ENCODE measurements at places on chromosomes 12 and 14.

DNA sequence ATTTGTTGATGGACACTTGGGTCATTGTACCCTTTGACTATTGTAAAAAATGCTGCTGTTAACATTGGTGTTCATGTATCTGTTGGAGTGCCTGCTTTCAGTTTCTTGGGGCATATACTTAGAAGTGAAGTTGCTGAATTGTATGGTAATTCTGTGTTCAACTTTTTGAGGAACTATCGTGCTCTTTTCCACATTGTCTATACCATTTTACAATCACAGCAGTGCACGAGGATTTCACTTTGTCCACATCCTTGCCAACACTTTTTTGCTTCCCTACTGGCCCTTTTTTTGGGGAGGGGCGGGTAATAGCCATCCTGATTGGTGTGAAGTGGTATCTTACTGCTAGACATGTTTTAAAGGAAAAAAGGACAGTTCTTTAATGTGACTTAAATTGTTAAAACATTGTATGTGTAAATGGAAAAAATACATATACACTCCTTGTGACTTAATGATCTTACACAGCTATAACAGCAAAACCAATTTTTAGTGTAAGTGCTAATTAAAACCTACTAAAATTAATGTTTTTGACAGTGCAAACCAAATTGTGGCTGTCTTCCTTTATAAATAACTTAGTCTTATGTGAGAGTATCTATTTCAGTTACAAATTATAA is 52.7 kb downstream of the WNK1 start:
- DNase-seq: no peak

- DNase-seq: no peak
Observed at GRCh38 chr14:94124582-94125377, 4.6 kb downstream of the IFI27L2 start.

DNA sequence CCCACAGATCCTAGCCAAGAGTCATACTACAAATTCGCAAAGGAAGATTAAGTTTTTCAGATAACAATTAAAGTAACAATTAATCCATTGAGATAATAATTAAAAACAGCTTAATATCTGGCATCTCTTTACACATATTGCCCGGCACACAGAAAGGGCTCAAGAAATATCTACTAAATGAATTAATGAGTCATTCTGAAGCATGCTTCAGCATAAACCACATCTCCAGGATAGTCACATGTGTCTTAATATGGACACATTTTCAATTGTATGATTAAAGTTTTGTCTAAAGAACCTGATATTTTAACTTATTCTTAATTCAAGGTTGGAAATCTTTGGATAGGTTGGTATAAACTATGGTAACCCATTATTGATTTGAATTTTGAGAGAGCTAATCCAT is 9.6 kb downstream of the ITPR2 start:
- DNase-seq: no peak

GRCh38 chr12:47328831-47329545 is 249.2 kb upstream of the AMIGO2 start:
- no peak for DNase-seq

DNA sequence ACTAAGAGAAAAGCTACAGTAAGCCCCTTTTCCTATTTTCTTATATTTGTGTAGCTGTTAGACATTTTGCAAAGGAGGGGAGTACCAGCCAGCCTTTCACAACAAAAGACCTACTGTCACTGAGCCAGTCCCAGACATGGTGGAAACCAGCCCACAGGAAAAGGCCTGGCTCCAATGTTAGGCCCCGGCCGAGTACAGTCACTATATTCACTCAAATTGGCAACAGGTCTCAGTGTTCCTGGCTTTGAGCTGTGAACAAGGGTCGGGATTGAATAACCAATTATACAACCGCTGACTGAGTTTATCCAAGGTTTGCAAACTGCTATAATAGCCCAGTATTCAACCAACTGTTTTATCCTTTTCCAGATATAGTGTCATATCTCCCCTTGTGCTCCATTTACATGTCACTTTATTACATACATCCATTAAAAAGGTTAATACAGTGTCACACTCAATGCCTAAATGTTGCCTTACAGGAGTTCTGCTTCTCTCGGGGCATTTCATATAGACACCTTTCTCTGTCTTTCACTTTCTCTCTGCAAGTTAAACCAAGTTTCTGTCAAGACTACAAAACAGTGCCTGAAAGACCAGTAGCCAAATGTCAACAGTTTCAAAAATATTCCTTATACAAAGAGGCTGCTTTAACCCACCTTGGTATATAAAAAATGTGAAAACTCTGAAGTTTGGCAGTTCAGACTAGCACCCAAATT is 178.1 kb downstream of the SOX5 start:
- no peak for DNase-seq

- DNase-seq: no peak
Observed at GRCh38 chr12:26122061-26122680, 2.7 kb downstream of the BHLHE41 start.

GRCh38 chr14:20578325-20578724 is 9.5 kb downstream of the RNASE11 start:
- DNase-seq: no peak

DNA sequence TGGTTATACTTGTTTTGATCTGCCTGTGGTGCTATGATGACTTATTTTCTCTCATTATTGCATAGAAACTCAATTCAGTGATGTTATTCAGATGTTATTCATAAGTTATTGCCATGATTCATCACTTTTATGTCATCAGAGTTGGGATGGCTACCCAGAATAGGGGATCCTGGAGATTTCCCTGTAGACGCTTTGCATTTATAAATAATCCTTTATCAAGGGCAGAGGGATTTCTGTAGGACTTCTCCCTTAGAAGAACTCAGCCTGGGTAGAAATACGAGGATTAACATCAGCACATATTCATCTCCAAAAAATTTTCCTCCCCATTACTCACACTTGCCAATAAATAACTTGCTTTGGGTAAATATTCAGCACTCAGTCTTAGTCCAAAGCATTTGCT is 4.9 kb downstream of the GPRC5A start:
- no peak for DNase-seq

DNA sequence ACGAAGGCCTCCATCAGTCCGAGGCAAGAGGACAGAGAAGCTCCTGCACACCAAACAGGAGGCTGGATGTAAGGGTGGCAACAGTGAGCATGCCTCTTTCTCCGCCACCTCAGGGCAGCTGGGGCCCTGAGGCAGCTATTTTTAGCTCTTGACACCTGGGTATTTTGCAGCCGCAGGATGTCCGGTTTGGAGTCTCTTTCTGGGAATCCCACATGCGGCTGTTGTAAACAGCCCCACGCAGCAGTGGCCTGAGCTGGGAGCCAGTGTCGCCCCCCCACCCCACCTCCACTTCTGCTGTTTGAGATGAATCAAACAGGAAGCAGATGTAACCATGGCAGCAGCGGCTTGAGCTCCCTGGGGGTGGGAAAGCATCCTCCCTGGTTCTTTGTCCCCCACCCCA is 11.7 kb downstream of the HDAC7 start:
- DNase-seq: no peak

DNA sequence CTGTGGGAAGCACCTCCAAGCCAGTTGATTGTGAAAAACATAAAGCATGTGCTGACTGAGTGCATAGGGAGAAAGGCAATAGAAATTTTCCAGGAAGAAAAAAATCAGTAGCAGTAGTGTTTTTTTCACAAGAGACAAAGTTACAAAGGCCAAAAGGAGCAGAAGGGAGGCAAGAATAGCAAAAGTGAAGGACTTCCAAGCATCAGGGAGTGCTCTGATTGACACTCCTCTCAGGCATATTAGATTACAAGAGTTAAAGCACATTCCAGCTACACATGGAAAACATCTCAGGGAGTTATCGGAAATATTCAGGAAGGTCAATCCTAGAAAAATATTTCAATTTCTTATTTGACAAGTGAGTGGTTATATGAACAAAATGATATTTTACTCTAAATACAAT is 508.0 kb downstream of the MDGA2 start:
- no peak for DNase-seq

- DNase-seq: no peak
Observed at GRCh38 chr12:86788661-86789060, 532.5 kb upstream of the MGAT4C start.

DNA sequence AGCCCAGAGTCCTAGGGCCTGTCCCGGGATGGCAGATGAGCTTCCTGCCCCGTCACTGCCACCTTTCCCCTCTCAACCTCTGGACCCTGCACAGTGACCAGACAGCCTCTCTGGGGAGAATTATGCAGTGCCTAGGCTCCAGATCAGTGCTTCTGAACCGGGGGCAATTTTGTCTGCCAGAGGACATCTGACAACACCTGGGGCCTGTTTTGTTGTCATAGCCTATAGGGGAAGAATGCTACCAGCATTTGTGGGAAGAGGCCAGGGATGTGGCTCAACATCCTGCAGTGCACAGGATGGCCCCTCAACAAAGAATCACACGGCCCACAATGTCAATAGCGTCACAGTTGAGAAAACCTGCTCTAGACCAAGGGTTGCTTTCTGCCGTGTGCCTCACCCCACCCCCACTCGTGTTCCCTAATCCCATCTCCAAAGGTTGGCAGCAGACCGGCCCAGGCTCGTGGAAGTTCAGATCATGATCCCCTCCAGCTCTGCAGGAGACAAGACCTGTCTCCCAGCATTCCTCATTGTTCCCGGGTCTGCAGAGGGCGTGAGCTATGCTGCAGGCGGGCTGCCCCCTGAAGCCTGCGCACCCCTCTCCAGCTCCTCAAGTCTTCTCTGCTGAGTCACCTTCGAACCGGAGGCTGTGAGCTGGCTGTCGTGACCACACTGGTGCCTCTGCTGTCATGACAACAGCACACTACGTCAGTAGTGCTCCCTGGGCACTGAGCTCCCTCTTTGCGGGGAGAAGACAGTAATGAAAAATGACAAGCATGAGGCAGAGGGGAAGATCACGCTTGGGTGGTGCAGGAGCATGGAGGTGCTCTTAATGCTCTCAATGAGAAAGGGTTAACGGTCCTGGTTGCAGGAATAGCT is 2.0 kb upstream of the GAPDH start:
- no peak for DNase-seq

DNA sequence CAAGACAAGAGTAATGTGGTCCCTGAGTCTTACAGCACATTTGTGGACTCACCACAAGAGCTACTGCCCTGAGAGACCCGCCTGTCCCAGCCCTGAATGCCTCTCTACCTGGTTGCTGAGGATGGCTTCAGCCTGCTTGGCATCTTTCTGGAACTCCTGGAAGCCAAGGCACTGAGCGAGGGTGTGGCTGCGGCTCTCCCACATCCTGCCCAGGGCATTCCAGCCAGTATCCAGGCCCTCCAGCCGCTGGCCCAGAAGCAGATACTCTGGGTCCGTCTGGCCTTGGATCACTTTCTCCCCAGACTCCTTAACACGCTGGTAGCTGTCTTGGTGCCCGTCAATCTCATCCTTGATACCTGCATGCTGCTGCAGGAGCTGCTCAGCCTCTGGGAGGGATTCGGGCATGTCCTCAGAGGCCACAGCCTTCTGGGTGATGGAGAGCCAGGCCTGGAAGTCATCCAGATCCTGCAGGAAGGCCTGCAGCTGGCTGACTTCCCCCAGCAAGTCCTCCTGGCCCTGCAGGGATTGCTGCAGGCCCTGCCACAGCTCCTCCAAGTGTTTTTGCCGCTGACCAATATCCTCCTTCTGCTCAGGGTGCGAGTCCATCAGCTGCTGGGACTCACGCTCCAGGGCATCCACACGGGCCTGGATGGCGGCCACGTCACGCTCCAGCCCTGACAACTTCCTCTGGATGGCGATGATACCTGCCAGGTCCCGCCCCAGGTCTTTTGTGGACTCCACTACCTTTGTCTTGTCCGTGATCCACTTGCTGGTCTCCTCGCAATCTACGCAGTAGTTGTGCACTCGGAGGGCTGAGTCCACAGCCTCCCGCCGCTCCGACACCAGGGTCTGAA is 82.3 kb downstream of the PLEKHG3 start:
- DNase-seq: no peak

- no peak for DNase-seq
Observed at GRCh38 chr12:30930238-30930637, 3.7 kb downstream of the TSPAN11 start.

DNA sequence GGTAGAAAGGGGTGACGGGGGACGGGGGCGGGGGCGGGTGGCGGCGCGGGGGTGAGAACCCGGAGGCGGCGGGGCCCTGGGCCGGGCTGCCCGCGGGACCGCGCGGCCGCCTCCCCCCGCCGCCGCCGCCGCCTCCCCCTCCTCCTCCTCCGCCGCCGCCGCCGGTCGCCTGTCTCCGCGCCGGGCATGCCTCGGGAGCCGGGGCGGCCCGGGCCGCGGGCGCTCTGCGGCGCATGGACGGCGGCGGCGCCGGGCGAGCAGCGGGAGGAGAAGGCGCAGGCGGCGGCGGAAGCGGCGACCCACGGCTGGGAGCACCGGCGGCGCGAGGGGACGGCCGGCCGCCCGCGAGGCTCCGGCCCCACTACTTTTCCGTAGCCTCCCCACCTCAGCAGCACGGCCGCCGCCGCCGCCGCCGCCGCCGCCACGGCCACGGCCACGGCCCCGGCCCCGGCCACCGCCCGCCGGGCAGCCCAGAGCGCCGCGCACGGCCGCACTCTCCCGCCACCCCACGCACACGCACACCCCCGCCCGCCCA is at the start of gene NPAS3:
Gene NPAS3 (plus strand): TSS at position 161 of the 535 bp plus-strand sequence.
- no peak for DNase-seq

- no peak for DNase-seq
Observed at GRCh38 chr14:29823816-29824215, 103.8 kb downstream of the PRKD1 start.

- DNase-seq: peak; percentile 50
Observed at GRCh38 chr12:48995086-48995879, 3.9 kb downstream of the DDN start.

DNA sequence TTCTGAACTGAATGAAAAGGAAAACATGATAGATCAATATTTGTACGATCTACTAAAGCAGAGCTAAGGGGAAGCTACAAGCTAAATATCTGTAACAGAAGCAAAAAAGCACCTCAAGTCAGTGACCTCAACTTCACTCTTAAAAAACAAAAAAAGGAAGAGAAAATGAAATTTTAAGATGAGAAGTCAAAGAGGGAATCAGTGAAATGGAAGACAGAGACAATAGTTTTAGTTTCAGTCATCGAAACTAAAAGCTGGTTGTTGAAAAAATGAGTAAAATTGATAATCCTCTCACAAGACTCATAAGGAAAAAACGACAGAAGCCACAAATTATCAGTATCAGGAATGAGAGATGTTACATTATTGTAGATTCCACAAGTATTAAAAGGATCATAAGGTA is 11.9 kb upstream of the SLC2A13 start:
- no peak for DNase-seq

GRCh38 chr12:116471544-116471943 is 87.6 kb upstream of the MAP1LC3B2 start:
- DNase-seq: no peak

GRCh38 chr14:100128688-100129087 is 30.8 kb downstream of the DEGS2 start:
- DNase-seq: no peak

- no peak for DNase-seq
Observed at GRCh38 chr14:39912192-39913100, 480.2 kb upstream of the FBXO33 start.

DNA sequence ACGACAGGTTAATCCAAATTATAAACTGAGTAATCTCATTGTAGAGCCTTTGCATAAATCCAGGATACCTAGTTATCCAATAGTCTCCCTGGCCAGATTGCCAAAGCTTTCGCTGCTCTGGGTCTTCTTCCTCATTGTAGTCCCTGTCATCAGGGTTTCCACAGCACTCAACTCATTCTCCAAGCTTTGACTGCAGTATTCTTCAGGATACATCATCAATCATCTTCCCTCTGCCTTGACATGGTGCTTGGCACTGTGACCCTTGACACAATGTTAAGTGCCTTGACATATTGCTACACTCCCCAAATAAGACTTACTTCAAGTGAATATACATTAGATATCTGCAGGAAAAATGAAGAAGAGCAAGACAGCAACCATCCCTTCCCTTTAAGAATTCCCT is 60.1 kb upstream of the RESF1 start:
- no peak for DNase-seq

GRCh38 chr12:12474931-12475795 is 87.5 kb downstream of the DUSP16 start:
- DNase-seq: no peak

GRCh38 chr12:15720295-15720694 is 68.9 kb downstream of the EPS8 start:
- DNase-seq: no peak

Measured in NCI-H2081 treated with DMSO at 0.1 percent for 48 hours (cell line).